ENCODE measurements at places on chromosomes 12 and 14.

GRCh38 chr14:37618498-37619028, 23.1 kb downstream of the TTC6 start:
- no peak for DNase-seq

GRCh38 chr12:39990122-39991101, 115.5 kb downstream of the SLC2A13 start:
- peak; percentile 79 for DNase-seq

DNA sequence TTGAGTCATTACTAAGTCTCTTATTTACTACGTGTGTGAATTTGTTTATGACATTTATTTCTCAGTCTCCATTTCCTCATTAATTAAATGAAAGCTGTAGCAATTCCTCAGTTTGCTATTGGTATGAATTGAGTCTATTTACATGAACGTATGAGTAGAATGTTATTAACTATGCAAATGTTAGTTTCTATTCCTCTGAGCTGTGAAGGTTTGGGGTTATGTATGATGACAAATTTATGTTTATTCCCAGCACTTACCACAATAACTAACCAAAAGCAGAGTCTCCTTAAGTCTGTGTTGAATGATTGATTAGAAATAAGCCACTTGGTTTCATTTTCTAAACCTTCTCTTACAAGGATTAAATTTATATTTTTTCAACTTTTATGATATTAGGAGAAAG, 1340.9 kb downstream of the FSCB start:
- DNase-seq, result no peak

- no peak for DNase-seq
Observed at GRCh38 chr12:80954857-80955520, 17.3 kb upstream of the LIN7A start.

- DNase-seq, result peak; percentile 88
Observed at GRCh38 chr12:6961695-6962284, 8.7 kb downstream of the PHB2 start.

- DNase-seq, result peak; percentile 64
Observed at GRCh38 chr14:53946404-53947093, 10.1 kb downstream of the BMP4 start.

DNA sequence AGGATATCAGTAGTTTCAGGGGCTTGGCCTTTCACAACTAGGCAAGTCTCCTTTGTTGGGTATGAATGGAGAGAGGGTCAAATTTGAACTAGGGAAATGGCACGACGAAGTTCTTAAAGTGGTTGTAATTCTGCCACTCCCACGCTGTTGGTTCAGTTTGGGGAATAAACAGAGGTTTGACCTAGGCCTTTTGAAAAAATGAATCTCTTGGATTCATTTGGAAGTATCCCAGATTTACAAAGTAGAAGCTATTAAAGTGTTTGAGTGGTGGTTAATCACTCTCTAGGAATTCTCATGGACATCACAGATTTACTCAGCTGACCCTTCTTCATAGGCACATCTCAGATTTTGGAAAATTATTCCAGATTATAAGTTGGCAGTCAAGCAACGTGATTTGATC, 14.8 kb downstream of the BATF start:
- no peak for DNase-seq

Data from right cardiac atrium (tissue), 5 donors.